ENCODE measurements at places on chromosomes 6 and 20. TPM values are rescaled to one million over a fixed set of nuclear protein-coding genes. Genes with fewer than 3 reads are reported as not detected.

The TNF gene
- not detected for total RNA-seq

The UST gene
- total RNA-seq, result under 0.01 TPM

The CTCFL gene
- total RNA-seq, result not detected

The SNAP25 gene
- not detected for total RNA-seq

The DOK5 gene
- total RNA-seq, result 0.98 TPM

The KIFC1 gene
- total RNA-seq, result 33.6 TPM
